Thoracic aorta (tissue), 2 donors: ENCODE measurements at places on chromosomes 12 and 14.
A peak's percentile ranks its signal among the peaks of the same experiment; 100 is the strongest.

DNA sequence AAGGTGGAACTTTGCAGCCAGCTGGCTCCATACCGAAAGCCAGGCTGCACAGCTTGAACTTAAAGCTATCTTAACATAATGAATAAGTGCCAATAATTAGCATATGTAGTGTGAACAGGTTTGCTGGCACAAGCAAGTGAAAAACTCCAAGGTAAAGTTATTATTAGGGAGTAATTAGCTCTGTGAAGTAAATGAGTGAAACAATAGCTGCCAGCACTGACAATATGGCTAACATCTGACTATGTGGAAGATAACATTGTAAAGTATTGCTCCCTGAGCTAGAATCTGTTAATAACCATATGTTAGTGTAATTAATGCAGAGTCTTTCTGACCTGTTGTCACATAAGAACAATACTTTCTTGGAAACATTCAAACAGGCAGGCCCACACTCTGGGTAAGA, 246.4 kb downstream of the SOX5 start:
- H3K27ac ChIP-seq = no peak overlapping the region
- peaks cover 4% of the 10 kb centered on the region for H3K4me1 ChIP-seq
- no peak overlapping the region for H3K4me3 ChIP-seq
- no peaks in the 10 kb centered on the region for H3K27me3 ChIP-seq
- no peaks in the 10 kb centered on the region for H3K36me3 ChIP-seq
- DNase-seq = no peak

DNA sequence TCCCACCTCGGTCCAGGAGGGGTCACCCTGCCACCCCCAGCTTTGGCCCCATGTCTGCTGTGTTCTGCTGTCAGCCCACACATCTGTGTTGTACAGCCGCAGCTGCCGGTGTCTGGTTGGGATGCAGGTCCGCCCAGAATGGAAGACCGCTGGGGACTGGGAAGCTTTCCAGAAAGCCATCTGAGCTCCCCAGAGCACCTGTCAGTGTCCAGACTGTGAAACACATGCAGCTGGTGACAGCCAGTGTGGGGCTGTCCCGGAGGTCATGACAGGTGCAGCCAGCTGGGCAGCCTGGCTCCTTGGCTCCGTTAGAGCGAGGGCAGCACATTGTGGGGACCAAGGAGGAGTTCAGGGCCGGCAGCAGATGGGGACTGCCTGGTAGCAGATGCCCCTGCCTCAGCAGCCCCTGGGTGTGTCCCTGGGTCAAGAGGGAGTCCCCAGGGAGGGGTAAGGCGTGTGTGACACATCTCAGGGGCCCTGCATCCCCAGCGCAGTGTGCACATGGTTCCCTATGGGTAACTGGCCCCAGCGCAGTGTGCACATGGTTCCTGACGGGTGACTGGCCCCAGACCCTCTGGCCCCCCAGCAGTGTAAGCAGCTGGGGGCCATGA, 16.4 kb downstream of the CEP170B start:
- no peak overlapping the region for H3K4me3 ChIP-seq
- H3K27ac ChIP-seq = no peak overlapping the region
- DNase-seq = no peak
- H3K36me3 ChIP-seq = peaks cover 60% of the 10 kb centered on the region
- H3K4me1 ChIP-seq = no peaks in the 10 kb centered on the region

DNA sequence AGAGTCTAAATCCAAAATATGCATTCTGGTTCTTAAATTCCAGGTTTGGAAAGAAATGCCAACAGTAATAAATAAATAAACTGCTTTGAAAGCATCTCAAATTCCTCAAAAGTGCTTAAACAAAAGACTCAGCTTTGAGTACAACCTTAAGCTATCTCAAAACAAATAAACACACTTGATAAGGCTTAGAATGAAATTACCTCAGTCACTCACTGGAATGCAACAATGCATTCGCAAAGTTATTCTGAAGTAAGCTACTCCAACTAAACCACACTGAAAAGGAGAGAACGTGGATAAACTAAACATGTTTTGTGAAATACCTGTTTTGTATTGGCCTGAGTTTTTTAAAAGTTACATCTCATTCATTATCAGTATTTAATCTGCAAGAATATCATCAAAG, 1.2 kb downstream of the SPTSSA start:
- DNase-seq = no peak
- H3K4me3 ChIP-seq = peak overlapping the region; percentile 76
- H3K27ac ChIP-seq = peak overlapping the region; percentile 71
- H3K36me3 ChIP-seq = no peaks in the 10 kb centered on the region
- peaks cover 22% of the 10 kb centered on the region for H3K4me1 ChIP-seq

DNA sequence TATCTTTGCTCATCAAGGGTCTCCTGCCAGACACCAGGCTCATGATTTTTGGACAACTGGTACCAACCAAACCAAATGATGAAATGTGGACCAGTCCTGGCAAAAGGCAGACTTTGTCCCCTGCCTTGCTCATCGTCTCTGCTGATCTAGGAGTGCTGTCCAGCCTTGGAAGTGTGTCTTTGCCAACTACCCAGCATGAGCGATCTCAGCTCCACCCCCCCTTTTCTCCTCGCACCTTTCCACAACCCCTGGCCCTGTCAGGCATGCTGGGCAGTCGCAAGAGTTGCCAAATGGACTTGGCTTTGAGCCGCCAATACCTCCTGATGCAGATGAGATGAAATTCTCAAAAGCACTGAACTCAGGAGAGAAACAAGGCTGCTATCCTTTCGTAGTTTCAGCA, 174.3 kb downstream of the KCNA5 start:
- H3K27ac ChIP-seq = no peak overlapping the region
- no peaks in the 10 kb centered on the region for H3K27me3 ChIP-seq
- no peak overlapping the region for H3K4me3 ChIP-seq
- DNase-seq = no peak
- H3K4me1 ChIP-seq = no peaks in the 10 kb centered on the region
- no peaks in the 10 kb centered on the region for H3K36me3 ChIP-seq

GRCh38 chr12:118582863-118583262, 206.5 kb downstream of the SUDS3 start:
- no peak for DNase-seq
- H3K27ac ChIP-seq = no peak overlapping the region
- H3K36me3 ChIP-seq = no peaks in the 10 kb centered on the region
- H3K4me3 ChIP-seq = no peak overlapping the region
- no peaks in the 10 kb centered on the region for H3K27me3 ChIP-seq
- no peaks in the 10 kb centered on the region for H3K4me1 ChIP-seq

GRCh38 chr14:69351385-69351784, 46.7 kb downstream of the ERH start:
- H3K27ac ChIP-seq = no peak overlapping the region
- H3K36me3 ChIP-seq = no peaks in the 10 kb centered on the region
- no peaks in the 10 kb centered on the region for H3K27me3 ChIP-seq
- H3K4me1 ChIP-seq = peaks cover 21% of the 10 kb centered on the region
